ENCODE measurements at places on chromosomes 6 and 20. TPM values are rescaled to one million over a fixed set of nuclear protein-coding genes. Genes with fewer than 3 reads are reported as not detected.

GRCh38 chr6:87151471-87151780, 3.9 kb upstream of the ZNF292 start:
- DNase-seq, result no peak

DNA sequence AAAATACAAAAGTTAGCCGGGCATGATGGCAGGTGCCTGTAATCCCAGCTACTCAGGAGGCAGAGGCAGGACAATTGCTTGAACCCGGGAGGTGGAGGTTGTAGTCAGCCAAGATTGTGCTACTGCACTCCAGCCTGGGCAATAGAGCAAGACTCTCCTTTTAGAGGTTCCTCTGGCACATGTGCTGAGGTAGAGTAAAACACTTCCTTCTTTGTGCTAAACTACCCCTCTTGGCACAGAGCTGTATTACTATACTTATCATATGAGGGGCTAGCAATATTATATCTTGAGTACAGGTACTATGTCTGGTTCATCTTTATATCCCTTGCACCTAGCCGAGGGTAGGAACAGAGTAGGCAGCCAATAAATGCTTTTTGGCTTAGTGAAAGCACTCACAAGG, 40.2 kb upstream of the SAMHD1 start:
- no peak for DNase-seq

GRCh38 chr6:98039904-98040607, 757.0 kb upstream of the MMS22L start:
- DNase-seq, result no peak

DNA sequence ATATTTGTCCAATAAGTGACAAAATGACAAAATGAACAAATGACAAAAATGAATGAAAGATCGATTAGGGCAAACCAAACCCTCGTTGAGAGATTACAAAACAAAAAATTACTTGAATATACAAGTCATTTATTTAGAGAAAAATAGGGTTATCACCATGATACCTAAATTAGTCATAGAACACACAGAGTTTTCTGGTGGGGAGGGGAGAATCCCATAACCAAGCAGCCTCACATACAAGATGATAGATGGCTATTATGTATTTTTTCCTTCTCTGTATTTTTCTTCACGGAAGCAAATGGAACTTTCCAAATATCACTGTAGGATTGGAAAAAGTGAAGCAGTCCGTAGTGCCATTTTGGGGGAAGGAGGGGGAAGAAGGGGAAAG, 28.5 kb upstream of the BMP6 start:
- DNase-seq, result no peak

- no peak for DNase-seq
Measured at GRCh38 chr6:131124336-131125071, 10.8 kb upstream of the AKAP7 start.

Gene PRSS35
- 3.1 TPM for total RNA-seq

Gene PTCRA
- not detected for total RNA-seq

- DNase-seq, result no peak
Measured at GRCh38 chr6:84243240-84243639, 15.8 kb upstream of the CEP162 start.

- no peak for DNase-seq
Measured at GRCh38 chr6:42120895-42121865, 21.2 kb downstream of the C6orf132 start.

DNA sequence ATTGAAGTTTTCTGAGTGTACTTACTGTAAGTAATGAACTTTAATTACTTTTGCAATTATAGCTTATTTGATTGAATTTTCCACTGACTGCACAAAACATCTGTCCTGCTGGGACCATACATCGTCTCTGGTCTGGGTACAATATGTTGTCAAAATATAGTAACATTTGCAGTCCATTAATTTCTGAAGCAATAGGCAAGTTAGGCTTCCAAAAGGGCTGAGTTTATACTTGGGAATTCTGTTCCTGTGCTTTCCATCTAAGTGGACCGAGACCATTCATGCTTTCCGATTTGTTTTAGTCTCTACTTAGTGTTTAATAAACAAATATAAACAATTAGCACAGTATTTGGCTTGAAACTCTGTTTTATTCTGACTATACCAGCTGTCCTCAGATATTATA, 139.3 kb downstream of the RFPL4B start:
- no peak for DNase-seq

- DNase-seq, result no peak
Measured at GRCh38 chr20:63371291-63371865, 10.2 kb upstream of the CHRNA4 start.

DNA sequence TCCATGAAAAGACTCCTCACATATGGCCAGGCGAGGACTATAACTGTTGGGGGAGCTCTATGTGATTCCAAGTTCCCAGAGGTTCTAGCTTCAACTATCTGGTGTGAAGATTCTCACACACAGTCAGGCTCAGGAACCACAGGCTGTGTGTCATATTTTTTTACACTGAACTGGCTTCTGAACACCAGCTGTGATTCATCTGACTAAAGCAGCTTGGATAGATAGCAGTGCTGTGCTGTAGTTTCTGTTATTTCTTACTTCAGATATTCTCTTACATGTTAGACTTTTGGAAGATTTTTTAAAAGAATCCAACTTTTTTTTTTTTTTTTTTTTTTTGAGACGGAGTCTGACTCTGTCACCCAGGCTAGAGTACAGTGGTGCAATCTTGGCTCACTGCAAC, 140.7 kb upstream of the MCHR2 start:
- DNase-seq, result no peak

DNA sequence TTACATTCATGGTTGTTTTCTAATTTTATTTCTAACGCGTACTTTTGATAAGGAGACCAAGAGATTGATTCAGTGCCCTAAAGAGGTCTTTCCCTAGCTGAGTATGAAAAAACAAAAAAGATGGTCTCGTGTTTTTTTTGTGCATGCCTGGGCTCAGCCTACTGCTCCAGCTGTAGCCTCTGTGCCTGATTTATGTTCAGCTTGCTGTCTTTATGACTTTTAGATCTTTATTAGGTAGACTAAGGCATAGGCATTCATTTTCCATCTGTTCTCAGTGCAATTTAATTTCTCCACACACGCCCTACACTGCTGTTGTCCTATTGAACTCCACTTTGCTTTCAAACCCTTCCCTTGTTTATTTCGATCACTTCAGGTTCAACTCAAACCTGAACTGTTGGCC, 56.5 kb downstream of the OPRM1 start:
- no peak for DNase-seq

Gene BEND6
- 1.5 TPM for total RNA-seq

Gene CALHM4
- total RNA-seq, result not detected

- DNase-seq, result peak; percentile 38
Measured at GRCh38 chr6:34575326-34575725, 19.2 kb upstream of the SPDEF start.

GRCh38 chr6:136893187-136893586, 28.9 kb upstream of the SLC35D3 start:
- no peak for DNase-seq

Gene PRDM13
- total RNA-seq, result 0.14 TPM

- no peak for DNase-seq
Measured at GRCh38 chr20:55365745-55366144, 639.6 kb downstream of the CBLN4 start.

Gene WFDC2
- total RNA-seq, result 76.4 TPM

- DNase-seq, result no peak
Measured at GRCh38 chr6:81727876-81728517, 24.5 kb downstream of the TENT5A start.

Gene NNAT
- total RNA-seq, result 59.8 TPM

DNA sequence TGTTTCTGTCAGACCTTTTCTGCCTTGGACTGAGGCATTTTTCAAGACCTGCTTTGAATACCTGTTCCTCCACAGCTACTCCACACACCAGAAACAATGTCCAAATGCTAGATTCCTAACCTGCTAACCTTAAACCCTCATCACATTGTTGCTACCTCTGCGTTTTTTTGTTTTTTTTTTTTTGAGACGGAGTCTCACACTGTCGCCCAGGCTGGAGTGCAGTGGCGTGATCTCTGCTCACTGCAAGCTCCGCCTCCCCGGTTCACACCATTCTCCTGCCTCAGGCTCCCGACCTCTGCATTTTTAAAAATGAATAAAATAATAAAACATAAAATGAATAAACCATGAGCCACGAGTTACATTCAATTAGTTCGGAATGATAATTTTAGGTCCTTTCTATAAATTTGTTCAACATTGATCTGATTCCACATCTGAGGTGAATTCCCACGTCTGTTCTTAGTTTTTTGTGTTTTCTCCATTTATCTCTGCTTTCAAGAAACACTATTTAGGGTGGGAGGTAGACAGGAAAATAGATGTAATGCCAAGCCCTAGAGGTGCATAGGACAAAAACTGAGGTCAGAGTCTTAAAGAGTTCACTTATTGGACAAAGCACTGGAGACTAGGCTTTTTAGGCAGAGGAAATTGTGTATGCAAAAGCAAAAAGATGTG, 1.3 kb downstream of the C6orf89 start:
- no peak for DNase-seq

DNA sequence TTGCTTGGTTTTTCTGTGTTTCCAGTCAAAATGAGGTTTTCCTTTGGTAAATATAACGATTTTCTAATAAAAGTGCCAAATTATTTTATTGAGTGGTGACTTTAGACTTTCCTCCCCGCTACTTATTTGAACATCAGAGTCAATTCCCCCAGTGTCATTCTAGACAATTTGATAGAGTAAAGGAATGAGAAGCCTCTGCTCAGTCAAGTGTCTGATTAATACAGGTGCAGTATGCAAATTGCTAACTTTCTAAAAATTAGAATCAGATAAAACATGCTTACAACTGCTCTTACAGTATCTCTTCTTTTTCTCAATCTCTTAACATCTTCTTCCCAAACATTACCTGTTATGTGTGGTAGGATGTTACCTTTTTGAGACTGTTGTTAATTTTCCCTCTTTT, 148.7 kb downstream of the CD83 start:
- DNase-seq, result no peak

Gene SLC17A1
- total RNA-seq, result not detected

GRCh38 chr20:41375846-41376245, 9.2 kb upstream of the EMILIN3 start:
- DNase-seq, result no peak

Gene SS18L1
- 29.8 TPM for total RNA-seq

Gene ARMC12
- total RNA-seq, result 1.4 TPM

Gene ARG1
- total RNA-seq, result 0.53 TPM

- DNase-seq, result no peak
Measured at GRCh38 chr20:61956396-61957342, 109.0 kb downstream of the TAF4 start.

Gene RXRB
- total RNA-seq, result 21.5 TPM

Gene TRMT6
- total RNA-seq, result 15.4 TPM

- no peak for DNase-seq
Measured at GRCh38 chr6:127000631-127001030, 117.8 kb upstream of the RSPO3 start.
